Activated CD4-positive, alpha-beta T cell treated with anti-CD3 and anti-CD28 coated beads, Interleukin-2, Interleukin-4, amounts not matched to agents 100 ng/mL and 50 ng/mL, durations not matched to agents 16 hours and 8 hours (primary cell): ENCODE measurements at places on chromosomes 13 and 19.

GRCh38 chr13:113723410-113724015 is 35.5 kb upstream of the TMEM255B start:
- DNase-seq: no peak

DNA sequence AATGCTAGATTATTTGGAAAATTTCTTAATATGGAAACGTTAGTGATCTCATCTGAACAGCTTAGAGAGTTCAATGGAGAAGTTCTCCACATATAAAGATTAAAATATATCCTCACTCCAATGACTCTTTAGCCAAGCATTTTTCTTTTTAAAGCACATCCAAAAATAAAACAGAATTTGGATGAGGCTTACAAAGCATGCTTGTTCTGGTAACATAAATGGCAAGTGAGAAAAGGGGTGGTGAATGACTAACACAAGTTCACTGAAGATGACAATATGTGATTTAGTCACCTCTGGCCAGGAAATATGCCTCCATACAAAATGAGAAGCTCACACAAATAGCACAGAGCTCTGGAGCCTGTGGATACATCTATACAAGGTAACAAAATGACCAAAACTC is 253.0 kb downstream of the PCDH20 start:
- no peak for DNase-seq

- DNase-seq: no peak
Measured at GRCh38 chr13:97986835-97987234, 33.4 kb downstream of the IPO5 start.

DNA sequence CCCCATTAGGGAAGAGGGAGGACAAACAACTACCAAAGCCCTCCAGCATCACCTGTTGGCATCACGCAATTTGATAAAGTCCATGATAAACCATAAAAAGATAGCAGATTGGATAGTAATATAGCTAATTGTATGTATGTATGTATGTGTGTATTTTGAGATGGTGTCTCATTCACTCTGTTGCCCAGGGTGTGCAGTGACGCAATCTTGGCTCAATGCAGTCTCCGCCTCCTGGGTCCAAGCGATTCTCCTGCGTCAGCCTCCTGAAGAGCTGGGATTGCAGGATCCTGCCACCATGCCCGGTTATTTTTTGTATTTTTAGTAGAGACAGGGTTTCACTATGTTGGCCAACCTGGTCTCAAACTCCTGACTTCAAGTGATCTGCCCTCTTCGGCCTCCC is 74.6 kb upstream of the RNF113B start:
- no peak for DNase-seq

DNA sequence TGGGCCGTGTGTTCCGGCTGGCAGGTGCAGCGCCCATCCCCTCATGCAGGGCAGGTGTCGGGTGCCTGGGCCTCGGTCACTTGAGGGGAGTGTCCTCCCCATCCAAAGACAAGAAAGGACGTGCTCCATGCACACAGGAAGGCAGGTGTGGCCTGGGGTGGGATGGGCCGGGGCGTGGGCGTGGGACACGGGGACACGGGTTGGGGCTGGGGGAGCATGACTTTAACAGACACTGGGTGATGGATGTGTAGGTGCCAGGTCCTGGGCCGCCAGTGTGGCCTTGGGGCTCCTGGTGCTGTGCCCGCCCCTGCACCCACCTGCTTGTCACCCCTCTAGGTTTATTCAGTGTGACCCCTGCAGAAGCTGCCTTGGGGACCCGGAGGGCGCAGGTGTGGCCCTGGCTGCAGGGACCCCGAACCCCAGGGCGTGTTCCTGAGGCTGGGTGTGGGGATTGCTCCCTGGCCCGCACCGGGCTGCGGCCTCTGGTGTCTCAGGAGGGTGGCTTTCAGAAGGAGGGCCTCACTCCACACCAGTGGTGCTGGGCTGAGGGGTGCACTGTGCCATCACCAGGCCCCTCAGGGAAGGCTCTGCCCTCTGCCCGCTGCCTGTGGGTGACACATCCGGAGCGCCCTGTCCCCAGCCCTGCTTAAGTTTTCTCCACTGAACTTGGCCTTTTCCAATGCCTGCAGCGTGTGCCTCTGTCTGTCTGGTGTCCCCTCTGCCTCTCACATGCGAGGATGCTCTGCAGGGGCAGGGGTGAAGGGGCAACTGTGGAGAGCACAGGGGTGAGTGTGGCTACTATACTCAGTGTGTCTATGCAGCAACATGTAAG is 5.2 kb downstream of the TMEM255B start:
- DNase-seq: no peak

DNA sequence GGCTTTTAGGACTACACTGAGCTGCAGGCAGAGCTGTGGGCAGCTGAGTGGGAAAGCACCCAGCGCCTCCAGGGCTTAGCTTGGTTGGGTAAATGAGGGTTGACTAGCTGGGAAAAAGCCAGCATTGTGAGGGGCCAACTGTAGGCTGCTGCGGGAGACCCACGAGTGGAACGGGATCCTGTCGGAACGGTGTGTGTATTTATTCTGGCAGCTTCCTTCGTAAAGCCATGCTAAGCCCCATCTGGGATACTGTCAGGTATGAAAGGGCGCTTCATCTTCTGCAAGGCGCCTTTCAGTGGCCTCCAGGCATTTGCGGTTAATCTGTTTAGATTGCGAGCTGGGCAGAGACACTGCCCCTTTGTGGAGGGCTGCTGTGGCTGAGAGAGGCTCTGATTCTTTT is 39.5 kb upstream of the CNMD start:
- DNase-seq: no peak

- no peak for DNase-seq
Measured at GRCh38 chr13:103436057-103436654, 369.9 kb upstream of the SLC10A2 start.

GRCh38 chr13:113110852-113111315 is 5.3 kb downstream of the F7 start:
- no peak for DNase-seq

DNA sequence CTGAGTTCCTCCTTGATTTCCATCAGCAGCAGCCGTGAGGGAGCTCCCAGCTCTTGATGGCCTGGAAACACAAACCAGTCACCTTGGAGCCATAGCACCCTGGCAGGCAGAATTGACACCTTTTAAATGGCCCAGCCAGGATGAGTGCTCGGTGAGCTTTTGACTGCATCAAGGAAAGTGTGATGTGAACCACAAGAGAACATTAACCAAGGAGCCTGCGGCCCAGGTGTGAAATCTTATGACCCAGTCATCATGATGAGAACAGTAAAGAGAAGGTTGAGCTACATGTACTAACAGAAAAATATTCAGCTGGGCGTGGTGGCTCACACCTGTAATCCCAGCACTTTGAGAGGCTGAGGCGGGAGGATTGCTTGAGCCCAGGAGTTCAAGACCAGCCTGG is 22.8 kb downstream of the SUGP2 start:
- DNase-seq: no peak

DNA sequence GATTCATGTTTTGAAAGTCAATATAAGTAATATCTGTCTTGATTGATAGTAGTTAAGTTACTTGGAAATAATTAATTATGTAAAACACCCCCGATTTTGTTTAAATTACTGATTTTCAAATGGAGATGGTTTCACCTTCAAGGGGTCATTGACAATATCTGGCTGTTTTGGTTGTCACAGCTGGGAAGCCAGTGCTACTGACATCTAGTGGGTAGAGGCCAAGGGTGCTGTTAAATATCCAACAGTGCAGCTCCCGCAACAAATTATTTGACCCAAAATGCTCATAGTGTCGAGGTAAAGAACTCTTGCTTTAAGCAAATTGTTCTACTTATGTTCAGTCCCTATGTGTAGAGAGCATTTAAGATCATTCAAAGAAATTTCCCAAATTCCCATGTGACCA is 50.6 kb upstream of the PCDH20 start:
- DNase-seq: no peak

DNA sequence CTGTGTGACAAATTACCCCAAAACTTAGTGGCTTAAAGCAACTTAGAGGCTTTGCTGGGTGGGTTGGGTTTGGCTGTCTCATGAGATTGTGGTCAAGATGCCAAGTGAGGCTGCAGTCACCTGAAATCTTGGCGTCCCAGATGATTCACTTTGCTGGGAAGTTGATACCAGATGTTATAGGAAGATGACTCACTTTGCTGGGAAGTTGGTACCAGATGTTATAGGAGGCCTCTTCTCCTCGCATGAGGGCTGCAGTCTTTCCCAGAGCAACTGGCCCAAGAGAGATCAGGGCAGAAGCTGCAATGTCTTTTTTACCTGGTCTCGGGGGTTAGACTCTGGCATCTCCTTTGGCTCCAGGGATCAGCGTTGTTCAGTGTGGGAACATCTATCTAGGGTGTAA is 16.8 kb downstream of the TEX29 start:
- DNase-seq: no peak

DNA sequence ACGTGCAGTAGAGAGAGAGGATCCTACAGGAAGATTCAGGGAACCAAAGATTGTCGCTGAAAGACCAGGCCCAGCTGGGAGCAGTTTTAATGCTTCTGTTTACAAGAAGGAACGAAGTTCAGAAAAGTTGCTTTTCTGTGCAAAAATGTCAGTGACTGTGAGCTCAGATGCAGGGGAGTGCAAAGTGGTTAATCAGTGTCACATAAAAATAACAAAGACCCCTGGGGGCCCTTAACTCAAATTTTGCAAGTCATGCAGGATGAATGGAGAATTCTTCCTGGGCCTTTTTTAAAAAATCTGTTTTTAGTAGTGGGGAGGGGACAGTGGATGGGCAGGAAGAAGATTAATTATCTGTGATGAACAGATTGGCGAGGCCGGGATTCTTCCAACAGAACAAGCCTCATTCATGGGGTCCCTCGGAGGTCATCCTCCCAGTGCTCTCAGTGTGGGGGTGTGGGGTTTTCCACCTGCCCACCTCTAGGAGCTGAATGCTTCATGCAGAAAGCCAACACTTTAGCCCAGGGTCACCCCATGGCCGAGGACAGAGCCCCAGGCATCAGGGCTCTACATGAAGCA is 167.2 kb downstream of the UQCRFS1 start:
- DNase-seq: no peak

DNA sequence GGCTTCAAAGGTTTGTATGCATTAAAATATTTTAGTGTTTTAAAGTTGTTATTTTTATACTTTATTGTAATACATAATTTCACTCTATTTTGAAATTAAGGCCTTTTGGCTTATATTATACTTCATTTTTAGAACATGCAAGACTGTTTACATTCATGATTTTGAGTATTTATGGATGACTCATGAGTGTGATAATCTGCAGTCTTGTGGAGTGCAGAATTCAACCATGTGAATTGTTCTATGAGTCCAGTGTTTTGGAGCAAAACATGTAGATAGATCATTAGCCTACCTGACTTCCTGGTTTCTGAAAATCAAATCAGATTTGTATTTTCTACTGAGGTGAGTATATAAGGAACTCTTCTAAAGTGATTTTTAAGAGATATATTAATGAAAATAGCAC is 241.8 kb downstream of the PCCA start:
- DNase-seq: no peak

DNA sequence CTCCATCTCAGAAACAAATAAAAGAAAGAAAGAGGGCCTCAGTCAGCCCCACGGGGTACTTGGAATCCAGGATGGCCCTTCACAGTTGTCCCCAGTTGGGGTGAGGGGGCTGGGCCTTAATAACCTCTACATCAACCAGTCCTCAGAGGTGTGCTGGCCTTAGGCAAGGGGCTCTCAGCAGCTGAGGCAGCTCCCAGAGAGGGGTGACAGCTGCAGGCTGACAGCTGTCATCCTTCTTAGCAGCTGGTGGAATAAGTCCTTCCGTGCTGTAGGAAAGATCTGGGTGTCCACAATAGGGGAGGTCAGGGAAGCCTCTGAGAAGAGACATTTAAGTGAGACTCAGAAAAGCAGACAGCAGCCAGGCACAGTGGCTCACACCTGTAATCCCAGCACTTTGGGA is 7.4 kb downstream of the BCAM start:
- no peak for DNase-seq

DNA sequence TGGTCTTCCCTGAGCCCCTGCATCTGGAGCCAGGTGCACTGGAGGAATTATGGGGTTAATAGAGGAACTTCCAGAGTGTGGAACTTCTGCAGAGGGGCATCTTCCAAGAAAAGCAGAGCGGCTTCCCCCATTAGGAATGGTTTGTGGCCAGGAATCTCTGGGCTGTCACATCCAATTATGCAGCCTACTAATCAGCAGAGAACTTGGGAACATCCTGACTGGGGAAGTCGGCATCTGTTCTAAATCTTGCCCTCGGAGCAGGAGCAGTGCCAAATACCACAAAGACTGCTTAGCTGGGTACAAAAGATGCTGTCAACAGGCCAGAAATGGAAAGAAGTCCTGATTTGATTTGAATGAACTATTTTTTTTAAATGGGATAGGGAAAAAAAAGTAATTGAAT is 435.1 kb downstream of the ZNF536 start:
- no peak for DNase-seq

- no peak for DNase-seq
Measured at GRCh38 chr13:33366469-33367062, 81.0 kb upstream of the STARD13 start.

DNA sequence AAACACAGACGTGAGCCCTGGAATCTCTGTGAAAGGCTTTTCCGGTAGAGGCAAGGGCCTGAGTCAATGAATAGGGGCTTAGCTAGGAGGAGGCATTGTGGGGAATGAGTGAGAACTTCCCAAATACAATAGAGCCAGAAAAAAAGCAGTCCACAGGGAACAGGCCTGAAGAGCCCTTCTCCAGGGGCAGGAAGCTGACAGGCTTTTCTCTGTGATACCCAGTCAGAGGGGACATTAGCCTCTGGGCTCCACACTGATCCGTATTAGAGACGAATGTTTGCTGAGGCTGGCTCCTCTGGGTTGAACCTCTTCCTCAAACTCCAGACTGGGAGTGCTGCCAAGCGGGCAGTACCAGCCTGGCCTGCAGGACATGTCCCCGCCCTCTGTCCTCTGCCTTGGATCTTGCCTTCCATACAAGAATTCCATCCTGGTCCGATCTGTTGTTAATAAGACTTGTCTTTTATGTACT is 2.3 kb downstream of the DHRS12 start:
- DNase-seq: no peak

DNA sequence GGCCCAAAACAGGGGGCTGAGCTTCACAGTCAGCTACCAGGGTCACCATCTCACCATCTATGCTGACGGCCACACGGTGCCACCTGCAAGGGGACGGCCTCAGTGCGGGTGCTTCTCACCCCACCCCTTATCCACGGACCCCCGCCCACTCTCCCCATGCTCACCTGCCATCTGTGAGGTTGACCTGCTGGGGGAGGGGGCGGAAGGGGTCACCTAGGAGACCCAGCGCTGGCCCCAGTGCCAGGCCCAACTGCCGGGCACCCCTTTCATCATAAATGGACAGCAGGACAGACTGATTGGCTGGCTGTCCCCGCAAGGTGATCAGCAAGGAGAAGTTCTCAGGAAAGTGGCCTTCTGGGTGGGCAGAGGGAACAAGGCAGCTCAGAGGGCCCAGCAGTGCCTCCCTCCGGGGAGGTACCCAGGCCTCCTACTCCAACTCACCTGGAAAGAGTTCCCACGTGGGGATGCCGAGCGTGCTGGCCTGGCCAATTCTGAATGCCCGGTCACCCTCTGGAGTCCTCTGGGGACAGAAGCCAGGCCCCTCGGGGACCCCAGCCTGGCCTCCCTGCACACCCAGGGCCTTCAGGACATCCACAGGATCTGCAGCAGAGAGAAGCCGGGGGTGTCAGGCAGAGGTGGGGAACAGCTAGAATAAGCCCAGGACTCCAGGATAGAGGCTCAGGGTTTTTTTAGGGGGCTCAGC is 4.5 kb downstream of the COL5A3 start:
- no peak for DNase-seq

GRCh38 chr19:40717880-40718773 is 1.2 kb downstream of the ITPKC start:
- DNase-seq: no peak
